ENCODE measurements at places on chromosomes 12 and 14. TPM values are rescaled to one million over a fixed set of nuclear protein-coding genes. Genes with fewer than 3 reads are reported as not detected.

DNA sequence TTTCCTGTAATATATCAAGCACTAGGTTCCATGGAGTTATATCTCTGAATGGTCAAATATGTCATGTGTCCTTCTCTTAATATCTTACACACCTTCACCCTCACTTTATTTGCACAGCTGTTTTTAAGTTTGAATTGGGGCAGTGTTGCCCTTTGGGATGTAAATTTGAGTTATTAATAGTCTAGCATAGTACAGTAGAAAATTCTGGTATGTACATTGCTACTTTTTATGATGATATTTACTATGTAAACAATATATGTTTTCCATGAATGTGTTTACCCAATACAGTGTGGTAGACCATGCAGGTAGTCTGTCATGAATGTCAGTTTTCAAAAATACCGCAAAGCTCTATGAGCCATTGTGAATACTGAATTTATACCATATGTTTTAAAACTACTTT is 50.5 kb downstream of the METTL25 start:
- H3K4me1 ChIP-seq = peaks cover 20% of the 10 kb centered on the region
- H3K27ac ChIP-seq = no peak overlapping the region
- peaks cover 3% of the 10 kb centered on the region for H3K36me3 ChIP-seq
- no peaks in the 10 kb centered on the region for H3K27me3 ChIP-seq
- no peak for DNase-seq
- no peak overlapping the region for H3K4me3 ChIP-seq

The KCNH3 gene
- 2.5 TPM for total RNA-seq

DNA sequence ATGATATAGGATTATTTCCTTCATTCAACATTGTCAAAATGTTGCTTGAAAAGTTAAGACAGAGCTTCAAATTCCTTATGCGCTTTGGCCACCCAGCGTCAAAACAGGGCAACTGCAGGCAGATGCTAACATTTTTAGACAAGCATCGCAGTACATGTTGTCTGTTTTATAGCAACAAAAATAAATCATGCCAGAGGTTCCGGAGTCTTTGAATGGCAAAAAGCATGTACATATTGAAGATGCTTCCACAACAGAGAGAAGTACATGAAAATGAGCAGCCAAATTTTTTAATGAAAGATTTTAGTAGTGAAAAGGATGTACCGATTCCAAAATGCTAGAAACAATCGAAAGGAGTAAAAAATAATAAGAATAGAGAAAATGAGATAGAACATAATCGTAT is 49.8 kb upstream of the USP15 start:
- peaks cover 11% of the 10 kb centered on the region for H3K4me1 ChIP-seq
- H3K27me3 ChIP-seq = peaks cover 35% of the 10 kb centered on the region
- H3K27ac ChIP-seq = no peak overlapping the region
- no peaks in the 10 kb centered on the region for H3K36me3 ChIP-seq
- no peak for DNase-seq

The TSPAN11 gene
- total RNA-seq = 19.7 TPM

GRCh38 chr14:23409475-23409874 is 1.4 kb upstream of the MYH6 start:
- H3K36me3 ChIP-seq = no peaks in the 10 kb centered on the region
- no peak overlapping the region for H3K27ac ChIP-seq
- no peak for DNase-seq
- H3K4me3 ChIP-seq = no peak overlapping the region
- H3K4me1 ChIP-seq = no peaks in the 10 kb centered on the region
- peaks cover 36% of the 10 kb centered on the region for H3K27me3 ChIP-seq

GRCh38 chr12:55469291-55469690 is 647 bp downstream of the OR6C70 start:
- no peaks in the 10 kb centered on the region for H3K4me1 ChIP-seq
- H3K4me3 ChIP-seq = no peak overlapping the region
- H3K27me3 ChIP-seq = peaks cover 7% of the 10 kb centered on the region
- DNase-seq = no peak
- H3K27ac ChIP-seq = no peak overlapping the region

- no peaks in the 10 kb centered on the region for H3K27me3 ChIP-seq
- H3K4me3 ChIP-seq = no peak overlapping the region
- H3K27ac ChIP-seq = no peak overlapping the region
- DNase-seq = no peak
Measured at GRCh38 chr14:93163564-93163963, 21.1 kb downstream of the MOAP1 start.

- no peaks in the 10 kb centered on the region for H3K36me3 ChIP-seq
- H3K27ac ChIP-seq = no peak overlapping the region
- H3K27me3 ChIP-seq = no peaks in the 10 kb centered on the region
- H3K4me1 ChIP-seq = peaks cover 6% of the 10 kb centered on the region
- DNase-seq = no peak
- no peak overlapping the region for H3K4me3 ChIP-seq
Measured at GRCh38 chr14:90368946-90369721, 27.7 kb upstream of the CALM1 start.

The NKX2-8 gene
- not detected for total RNA-seq

The SCARB1 gene
- total RNA-seq = 40.4 TPM

The ESYT1 gene
- 64.7 TPM for total RNA-seq

- no peak overlapping the region for H3K4me3 ChIP-seq
- H3K4me1 ChIP-seq = peaks cover 5% of the 10 kb centered on the region
- no peaks in the 10 kb centered on the region for H3K27me3 ChIP-seq
- H3K36me3 ChIP-seq = no peaks in the 10 kb centered on the region
- H3K27ac ChIP-seq = no peak overlapping the region
Measured at GRCh38 chr14:61451891-61452400, 130.6 kb downstream of the PRKCH start.

GRCh38 chr12:37548266-37548805 is 768.2 kb upstream of the ALG10B start:
- peaks cover 9% of the 10 kb centered on the region for H3K36me3 ChIP-seq
- H3K4me3 ChIP-seq = no peak overlapping the region
- no peaks in the 10 kb centered on the region for H3K27me3 ChIP-seq
- no peak overlapping the region for H3K27ac ChIP-seq
- DNase-seq = no peak

DNA sequence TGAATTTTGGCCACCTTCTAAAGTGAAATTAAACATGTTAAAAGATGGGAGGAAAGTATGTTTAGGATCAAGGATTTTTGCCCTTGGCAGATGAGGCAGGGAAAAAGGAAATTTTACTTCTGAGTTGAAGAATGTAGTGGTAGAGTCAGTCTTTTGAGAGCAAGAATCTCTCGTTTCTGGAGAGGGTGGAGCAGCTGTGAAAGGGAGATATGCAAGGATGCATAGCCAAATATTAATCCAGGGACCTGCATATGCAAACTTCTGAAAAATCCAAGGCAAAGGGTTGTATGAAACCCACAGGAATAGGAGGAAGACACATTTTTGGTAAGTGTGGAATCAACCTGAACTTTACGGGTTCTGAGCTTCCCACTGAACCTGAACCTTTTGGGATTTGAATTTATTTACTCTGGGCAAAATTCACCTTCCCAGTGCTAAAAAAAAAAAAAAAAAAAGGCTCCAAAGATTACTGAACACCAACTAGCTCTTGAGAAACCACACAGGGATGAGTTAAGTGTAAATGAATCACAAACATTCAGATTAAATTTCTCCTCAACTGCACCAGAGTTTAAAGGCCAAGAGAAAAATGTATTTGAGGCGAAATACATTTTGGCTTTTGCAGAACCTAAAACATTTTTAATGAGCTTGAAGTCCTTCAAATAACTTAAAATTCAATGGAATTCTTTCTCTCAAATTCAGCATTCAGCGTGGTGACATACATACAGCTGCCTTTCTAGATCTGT is 187.1 kb upstream of the CDKN3 start:
- H3K4me1 ChIP-seq = peaks cover 26% of the 10 kb centered on the region
- H3K4me3 ChIP-seq = no peak overlapping the region
- no peak overlapping the region for H3K27ac ChIP-seq
- DNase-seq = no peak
- no peaks in the 10 kb centered on the region for H3K36me3 ChIP-seq
- no peaks in the 10 kb centered on the region for H3K27me3 ChIP-seq

DNA sequence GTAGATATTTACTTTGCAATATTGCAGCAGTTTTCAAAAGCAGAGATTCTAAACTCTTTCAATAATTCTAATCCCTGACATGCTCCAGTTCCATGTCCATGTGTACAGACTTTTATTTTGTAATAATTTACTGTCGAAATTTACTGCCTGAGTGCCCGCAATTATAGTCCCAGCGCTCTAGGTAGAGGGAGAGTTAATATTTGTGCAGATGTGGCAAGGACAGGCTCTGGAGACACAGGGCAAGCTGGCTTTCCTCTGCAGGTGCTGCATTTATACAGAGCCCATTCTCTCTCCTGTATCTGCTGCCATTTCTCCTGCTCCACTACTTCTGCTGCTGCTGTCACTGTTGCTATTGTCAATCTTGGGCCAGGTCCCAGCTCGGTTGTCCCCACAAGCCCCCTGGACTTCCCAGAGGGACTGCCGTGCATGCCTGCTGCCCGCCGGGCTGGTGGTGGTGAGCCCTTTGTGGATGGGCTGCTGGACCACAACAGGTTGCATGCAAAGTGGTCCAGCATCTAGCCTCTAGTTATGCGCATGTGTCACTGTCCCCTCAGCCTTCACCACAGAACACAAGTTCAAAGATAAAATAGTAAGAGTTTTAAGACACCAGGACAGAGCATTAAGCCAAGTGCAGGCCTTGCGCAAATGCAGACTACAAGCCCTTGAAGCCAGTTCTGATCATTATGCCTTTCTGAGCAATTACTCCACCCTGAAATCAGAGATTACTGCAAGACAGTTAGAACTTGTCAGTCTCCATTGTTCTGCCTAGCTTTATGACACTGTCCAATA is 40.8 kb upstream of the CSRP2 start:
- no peaks in the 10 kb centered on the region for H3K27me3 ChIP-seq
- peaks cover 24% of the 10 kb centered on the region for H3K4me1 ChIP-seq
- H3K27ac ChIP-seq = no peak overlapping the region

The ANAPC7 gene
- total RNA-seq = 66.6 TPM

- H3K4me3 ChIP-seq = no peak overlapping the region
- no peaks in the 10 kb centered on the region for H3K27me3 ChIP-seq
- DNase-seq = no peak
- H3K27ac ChIP-seq = no peak overlapping the region
- no peaks in the 10 kb centered on the region for H3K4me1 ChIP-seq
Measured at GRCh38 chr12:15613981-15614380, 175.2 kb downstream of the EPS8 start.

The CCDC175 gene
- total RNA-seq = 0.16 TPM

The HECTD1 gene
- total RNA-seq = 195 TPM

The CLEC1A gene
- total RNA-seq = 0.32 TPM

GRCh38 chr14:38336298-38336697 is 80.4 kb upstream of the CLEC14A start:
- no peak overlapping the region for H3K4me3 ChIP-seq
- H3K36me3 ChIP-seq = no peaks in the 10 kb centered on the region
- no peaks in the 10 kb centered on the region for H3K4me1 ChIP-seq
- no peak for DNase-seq
- H3K27ac ChIP-seq = no peak overlapping the region

The OR4Q2 gene
- total RNA-seq = not detected

DNA sequence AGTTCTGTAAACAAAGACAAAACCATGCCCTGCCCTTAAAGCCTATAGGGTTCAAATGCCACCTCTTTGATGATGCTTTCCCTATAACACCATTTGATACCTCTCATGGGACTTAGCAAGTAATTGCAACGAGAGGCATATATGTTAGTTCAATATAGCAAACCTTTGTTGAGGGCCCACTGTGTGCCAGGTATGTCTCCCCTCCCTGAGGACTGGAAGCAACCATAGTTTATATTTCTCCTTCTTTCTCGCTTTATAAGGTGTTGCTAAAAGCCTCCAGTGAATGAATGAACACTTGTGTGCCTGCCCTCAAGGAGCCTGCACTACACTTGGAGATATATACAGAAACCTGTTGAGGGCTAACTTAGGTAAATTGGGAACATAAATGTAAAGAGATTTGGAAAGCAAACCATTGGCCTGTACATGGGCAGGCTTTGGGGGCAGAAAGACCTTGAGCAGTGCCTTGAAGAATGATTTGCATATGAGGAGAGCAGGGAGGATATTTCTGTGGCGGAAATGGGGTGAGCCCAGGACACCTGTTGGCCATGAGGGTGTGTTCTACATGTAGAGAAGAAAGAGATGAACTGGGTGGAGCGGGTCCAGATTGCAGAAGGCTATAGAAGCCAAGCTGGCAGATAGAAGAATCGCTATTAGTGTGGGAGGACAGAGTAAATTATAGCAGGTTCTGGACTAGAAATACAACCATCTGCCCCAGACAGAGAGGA is 1.8 kb upstream of the CKAP4 start:
- peak overlapping the region; percentile 89 for H3K27ac ChIP-seq
- no peaks in the 10 kb centered on the region for H3K27me3 ChIP-seq
- H3K36me3 ChIP-seq = no peaks in the 10 kb centered on the region
- H3K4me3 ChIP-seq = peak overlapping the region; percentile 78

- H3K27ac ChIP-seq = no peak overlapping the region
Measured at GRCh38 chr12:69840727-69841126, 15.7 kb downstream of the MYRFL start.

DNA sequence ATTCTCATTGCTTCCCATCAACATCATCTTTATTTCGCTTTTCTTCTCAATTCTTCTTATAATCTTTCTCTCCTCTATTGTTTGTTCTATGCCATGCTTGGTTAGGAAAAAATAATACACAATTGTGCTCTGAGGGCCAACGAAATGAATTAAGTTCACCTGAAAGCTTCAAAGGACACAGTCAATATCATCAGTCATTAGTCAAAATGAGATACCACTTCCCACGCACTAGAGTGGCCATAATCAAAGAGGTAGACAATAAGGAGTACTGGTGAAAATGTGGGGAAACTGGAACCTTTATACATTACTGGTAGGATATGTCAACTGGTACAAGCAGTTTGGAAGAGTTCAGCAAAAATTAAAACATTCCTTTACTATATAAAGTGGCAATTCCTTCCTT is 91.5 kb downstream of the TMTC1 start:
- no peak for DNase-seq
- peaks cover 13% of the 10 kb centered on the region for H3K4me1 ChIP-seq
- H3K4me3 ChIP-seq = no peak overlapping the region
- H3K27me3 ChIP-seq = no peaks in the 10 kb centered on the region
- no peak overlapping the region for H3K27ac ChIP-seq
- no peaks in the 10 kb centered on the region for H3K36me3 ChIP-seq

- DNase-seq = no peak
- peaks cover 16% of the 10 kb centered on the region for H3K27me3 ChIP-seq
- H3K36me3 ChIP-seq = no peaks in the 10 kb centered on the region
- H3K4me1 ChIP-seq = no peaks in the 10 kb centered on the region
- no peak overlapping the region for H3K4me3 ChIP-seq
Measured at GRCh38 chr12:47458279-47458678, 247.6 kb downstream of the RPAP3 start.

The CCDC88C gene
- total RNA-seq = 23.7 TPM

- peaks cover 4% of the 10 kb centered on the region for H3K27me3 ChIP-seq
- H3K4me3 ChIP-seq = no peak overlapping the region
- H3K27ac ChIP-seq = no peak overlapping the region
Measured at GRCh38 chr12:74412606-74413230, 124.9 kb upstream of the ATXN7L3B start.

DNA sequence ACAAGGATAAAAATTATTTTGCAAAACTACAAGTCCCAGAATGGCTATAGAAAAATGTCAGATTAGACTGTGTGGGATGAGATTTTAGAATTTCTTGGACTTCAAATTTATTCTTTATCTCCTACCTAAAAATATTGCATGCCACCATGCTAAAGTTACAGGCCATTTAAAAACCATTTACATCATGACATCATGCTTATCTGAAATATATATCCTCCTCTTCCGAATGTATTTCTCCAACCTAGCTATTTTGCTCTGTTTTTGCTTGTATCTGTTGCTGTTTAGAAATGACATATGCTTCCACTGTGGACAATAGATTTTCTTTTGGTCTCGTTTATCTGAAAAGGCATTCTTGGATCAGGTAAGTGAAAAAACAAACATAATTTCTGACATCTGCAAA is 471.7 kb downstream of the LRFN5 start:
- H3K27me3 ChIP-seq = no peaks in the 10 kb centered on the region
- no peaks in the 10 kb centered on the region for H3K36me3 ChIP-seq
- DNase-seq = no peak
- H3K4me1 ChIP-seq = peaks cover 2% of the 10 kb centered on the region
